ENCODE measurements at places on chromosomes 1 and 21.
A peak's percentile ranks its signal among the peaks of the same experiment; 100 is the strongest.

DNA sequence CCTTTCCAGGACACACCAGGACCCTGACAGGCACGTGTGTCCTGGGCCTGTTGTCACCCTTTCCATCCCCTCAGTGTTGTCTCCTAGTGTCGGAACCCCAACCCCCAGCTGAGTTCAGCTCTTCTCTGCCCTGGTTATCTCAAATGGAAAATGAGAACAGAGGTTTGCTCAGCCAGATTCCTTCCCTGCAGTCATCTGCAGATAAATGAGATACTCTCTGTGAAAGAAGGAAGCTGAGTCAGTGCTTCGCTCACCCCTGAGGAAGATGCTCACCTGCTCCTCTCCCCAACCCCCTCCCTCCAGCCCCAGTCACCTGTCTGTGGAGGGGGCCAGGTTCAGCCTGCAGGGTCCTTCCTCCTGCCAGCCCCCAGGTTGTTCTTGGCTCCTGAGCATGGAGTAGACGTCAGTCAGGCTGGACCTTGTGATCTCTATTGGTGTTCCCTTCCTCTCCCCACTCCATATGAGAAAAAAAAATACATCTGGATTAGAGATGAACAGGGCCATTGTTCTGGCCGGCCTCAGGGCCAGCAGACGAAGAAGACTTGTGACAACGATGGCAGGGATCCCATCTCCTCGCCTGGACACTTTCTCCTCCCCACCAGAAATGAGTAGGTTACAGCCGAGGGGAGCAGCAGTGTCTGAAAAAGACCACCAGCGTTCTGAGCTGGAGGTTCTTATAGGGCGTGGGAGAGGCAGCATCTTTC lies 20.9 kb downstream of the PHGDH start:
- no peak for DNase-seq

DNA sequence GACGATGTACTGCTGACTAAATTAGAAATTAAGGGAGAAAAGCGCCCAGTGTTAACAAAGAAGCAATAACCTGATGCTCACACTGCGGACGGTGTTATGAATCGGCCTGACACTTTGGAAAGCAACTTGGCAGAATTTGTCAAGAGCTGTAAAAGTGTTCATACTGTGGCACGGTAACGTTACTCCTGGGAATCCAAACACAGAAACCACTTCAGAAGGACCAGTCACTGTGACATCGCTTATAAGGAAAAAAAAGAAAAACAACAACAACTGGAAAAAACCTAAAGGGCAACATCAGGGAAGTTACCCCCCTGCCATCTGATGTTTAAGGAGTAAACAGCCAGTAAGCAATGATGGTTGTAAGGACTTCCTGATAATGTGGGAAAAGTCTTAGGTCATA lies 27.7 kb downstream of the CAPZB start:
- DNase-seq, result no peak

DNA sequence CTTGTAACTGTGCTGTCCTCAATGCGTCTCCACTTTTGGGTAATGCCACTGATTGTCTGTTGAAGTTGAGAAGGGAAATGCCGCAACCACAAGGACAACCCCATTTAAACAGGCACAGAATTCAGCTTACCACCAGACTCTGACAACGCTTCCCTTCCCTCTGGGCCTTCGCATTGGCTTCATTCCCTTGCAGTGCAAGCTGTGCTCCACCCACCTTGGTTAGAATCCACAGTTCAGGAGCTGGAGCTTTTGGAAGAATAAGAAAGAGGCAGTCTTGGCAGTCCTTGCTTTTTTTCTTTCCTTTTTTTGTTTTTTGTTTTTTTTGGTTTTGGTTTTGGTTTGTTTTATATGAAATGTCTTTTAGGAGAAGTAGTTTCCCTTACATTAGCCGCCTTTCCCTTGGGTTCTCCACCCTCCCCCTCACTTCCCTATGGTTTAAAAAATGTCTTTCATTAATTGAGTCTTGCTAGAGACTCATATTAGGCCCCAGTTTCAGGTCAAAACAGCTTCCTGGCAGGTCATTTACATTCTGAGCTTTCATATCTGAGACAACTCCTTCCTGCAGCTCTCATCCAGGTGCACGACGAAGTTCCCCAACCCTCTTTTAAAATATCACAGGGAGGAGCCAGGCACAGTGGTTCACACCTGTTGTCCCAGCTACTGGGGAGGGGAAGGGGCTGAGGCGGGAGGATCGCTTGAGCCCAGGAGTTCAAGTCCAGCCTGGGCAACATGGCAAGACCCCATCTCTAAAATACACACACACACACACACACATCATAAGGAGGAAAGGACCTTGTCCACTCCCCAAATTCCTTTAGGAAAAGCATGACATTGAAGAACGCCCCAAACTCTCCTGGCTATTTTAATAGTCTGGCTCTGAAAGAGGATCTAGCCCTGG lies 20.7 kb upstream of the LAX1 start:
- peak; percentile 24 for DNase-seq

- DNase-seq, result no peak
Observed at GRCh38 chr1:171254859-171255258, 6.6 kb downstream of the FMO1 start.

GRCh38 chr1:154813300-154813816 lies 56.7 kb downstream of the KCNN3 start:
- no peak for DNase-seq

GRCh38 chr1:44406737-44407429 lies 1.8 kb downstream of the RNF220 start:
- DNase-seq, result no peak

DNA sequence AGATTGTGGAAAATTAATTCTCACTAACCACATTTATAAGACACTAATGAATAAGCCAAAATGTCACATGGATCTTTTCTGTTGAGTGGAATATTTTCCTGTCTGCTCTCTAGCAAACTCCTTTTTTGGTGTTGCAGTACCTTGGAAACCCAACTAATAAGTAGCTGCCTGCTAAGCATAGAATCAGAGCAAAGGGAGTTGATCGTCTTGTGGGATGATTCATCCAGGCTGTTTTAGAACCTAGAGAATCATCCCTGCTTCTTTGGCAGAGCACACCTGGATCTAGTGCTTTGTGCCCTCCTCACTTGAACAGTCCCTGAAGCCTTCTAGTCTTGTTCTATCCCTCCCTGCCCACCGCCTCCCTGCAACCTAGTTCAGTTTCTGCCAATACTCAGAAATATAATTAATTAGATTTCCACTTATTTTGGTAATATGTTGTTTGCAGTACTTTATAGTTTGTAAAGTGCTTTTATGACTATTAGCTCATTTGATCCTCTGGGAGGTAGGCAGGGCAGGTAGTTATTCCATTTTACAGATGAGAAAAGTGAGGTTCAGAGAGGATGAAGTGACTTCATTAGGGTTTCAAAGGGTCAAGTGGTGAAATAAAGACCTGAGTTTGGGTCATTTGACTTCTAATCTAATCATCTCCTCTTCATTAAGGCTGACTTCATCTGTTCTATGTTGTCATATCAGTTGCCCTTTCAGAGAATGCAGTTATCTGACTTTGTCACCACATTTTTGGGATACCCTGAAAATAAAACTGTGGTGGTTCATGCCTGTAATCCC lies 2.5 kb downstream of the AGO4 start:
- no peak for DNase-seq

DNA sequence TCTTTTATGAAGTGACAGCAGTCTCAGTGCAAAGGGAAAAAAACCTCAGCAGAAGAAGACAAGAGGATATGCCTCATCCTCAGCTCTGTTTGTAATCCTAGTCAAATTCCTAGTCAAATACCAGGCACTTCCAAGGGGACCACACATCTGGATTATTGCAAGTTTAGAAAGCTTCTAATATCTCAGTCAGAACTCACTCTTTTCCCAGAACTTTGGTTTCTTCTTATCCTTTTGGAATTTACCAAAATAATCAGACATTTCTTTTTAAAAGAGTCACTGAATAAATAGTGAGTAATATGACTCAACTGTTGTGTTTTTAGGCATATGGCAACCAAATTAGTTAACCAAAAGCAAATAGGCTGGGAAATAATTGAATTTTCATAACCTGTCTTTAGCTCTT lies 47.8 kb downstream of the PRRX1 start:
- no peak for DNase-seq

DNA sequence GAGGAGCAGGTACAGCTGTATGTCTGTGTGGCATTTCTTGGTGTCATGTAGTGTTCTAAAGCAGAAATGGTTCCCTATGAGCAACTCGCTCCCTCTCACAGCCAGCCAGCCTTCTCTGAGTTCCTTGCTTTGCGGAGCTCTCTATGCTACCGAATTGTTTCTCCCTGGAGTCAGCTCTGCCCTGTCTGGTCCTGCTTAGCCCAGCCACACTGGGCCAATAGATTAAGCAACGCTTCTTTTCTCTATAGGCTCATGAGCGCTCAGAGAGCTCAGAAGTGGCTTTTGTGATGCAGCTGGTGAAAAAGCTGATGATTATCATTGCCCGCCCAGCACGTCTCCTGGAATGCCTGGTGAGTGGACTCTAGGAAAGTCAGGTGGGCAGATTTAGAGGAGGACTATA lies 113.1 kb downstream of the PIK3R3 start:
- no peak for DNase-seq

GRCh38 chr1:96234299-96234698 lies 487.3 kb upstream of the PTBP2 start:
- no peak for DNase-seq

- DNase-seq, result no peak
Observed at GRCh38 chr1:153832293-153832692, 57.1 kb downstream of the SLC27A3 start.

DNA sequence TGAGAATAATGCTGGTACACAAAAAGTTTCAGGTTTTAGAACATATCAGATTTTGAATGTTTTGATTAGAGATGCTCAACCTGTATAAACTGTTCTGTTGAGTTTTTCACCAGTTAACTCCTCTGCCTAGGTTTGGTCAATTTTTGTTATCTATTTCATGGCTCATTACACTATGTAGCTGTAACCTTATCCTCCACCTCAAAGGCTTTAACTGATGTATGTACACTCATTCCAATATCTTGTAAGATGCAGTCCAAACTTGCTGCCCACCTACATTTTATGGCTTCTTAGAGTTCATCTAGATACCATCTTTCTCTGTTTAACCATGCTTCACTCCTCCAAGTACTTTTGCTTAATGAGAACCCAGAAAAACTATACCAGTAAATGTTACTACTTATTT lies 107.8 kb downstream of the EIF4G3 start:
- no peak for DNase-seq

GRCh38 chr1:227447531-227447990 lies 115.8 kb upstream of the ZNF678 start:
- no peak for DNase-seq

DNA sequence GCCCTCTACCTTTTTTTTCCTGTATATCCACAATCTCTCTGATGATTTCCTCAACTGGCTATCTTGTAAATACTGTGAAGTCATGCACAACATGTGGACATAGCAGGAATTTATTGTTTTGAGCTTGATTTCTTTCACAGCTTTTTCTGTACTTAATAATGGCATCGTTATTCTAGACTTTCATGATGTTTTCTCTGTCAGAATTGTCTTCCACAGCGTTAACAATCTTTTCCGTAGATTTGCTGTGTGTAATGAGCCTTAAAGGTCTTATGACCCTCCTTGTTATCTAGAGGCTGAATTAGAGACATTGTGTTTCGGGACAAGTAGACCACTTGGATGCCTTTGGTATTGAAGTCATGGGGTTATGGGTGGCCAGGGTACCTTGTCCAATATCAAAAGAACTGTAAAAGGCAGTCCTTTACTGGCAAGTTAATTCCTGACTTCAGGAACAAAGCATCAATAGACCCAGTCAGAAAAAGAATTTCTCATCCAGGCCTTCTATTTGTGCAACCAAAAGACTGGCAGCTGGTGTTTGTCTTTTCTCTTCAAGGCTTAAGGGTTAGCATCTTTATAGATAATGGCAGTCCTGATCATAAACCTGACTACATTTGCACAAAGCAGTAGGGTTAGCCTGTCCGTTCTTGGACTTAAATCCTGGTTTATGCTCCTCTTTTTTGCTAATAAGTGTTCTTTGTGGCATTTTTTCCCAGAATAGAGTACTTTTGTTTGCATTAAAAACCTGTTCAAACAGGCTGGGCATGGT lies 30.1 kb upstream of the CHAF1B start:
- no peak for DNase-seq

GRCh38 chr1:1554926-1555915 lies 14.8 kb upstream of the TMEM240 start:
- DNase-seq, result no peak

DNA sequence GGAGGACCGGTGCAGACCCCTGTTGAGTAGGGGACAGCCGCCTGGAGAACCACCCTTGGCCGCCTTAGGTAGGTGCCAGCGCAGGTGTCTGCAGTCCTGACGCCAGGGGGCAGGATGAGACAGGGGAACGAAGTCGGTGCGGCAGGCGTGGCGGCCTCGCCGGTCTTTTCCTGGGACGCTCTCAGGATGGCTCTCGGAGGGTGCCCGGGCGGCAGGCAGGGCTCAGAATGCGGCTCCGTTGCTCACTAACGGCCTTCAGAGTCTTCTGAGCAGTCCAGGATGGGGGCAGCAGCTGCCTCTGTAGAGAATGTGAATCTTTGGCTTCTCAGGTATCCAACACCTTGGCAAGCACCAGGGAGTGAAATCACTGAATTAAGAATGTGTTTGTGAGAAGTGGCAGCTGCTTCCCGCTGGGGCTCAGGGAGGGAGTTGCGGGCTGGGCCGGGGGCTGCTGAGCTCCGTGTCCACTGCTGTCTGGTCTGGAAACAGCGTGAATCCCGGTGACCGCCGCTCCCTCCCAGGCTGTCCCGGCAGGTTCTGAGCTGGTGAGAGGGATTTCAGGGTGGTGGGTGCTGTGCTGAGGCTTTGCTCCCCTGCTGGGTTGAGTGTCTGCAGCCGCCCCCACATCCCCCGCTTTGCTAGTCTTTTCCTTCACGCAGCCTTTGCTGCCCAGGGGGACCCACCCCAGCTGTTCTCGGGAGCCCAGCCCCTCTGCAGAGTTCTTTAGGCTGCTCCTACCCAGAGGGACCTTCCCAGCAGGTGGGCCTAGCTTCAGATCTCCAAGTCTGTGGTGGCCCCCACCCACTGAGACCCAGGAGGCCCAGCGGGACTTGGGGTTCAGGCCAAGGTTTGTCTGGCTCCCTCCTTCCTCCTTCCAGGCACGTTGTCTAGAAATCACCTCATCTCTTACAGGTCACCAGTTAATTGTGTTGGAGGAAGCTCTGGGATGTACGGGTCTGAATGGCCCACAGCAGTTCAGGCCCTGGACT lies 11.1 kb upstream of the C1orf174 start:
- DNase-seq, result peak; percentile 74

- no peak for DNase-seq
Observed at GRCh38 chr1:9233241-9233941, 1.2 kb upstream of the H6PD start.

DNA sequence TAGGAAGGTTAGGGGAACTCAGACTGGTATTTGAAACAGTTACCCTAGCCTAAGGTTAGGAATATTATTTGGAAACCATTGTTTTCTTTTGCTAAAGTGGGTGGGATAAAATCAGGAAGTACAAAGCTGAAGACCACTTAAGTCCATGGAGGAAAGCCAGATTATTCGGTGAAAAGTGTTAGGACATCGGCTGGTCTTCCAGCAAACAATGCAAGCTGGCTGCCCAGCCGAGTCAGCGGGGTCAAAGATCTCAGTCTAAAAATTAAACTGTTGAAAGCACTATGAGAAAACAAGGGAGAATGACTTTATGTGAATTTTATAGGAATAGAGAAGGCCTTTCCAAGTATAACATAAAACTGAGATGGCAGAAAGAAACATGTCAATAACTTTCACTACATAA lies 231.7 kb downstream of the KCNJ6 start:
- no peak for DNase-seq

Data from CD4-positive, alpha-beta T cell treated with Interleukin-1 beta for 1 hour (primary cell).